Left lung (tissue), 14 donors: ENCODE measurements at places on chromosomes 3 and 15. TPM values are rescaled to one million over a fixed set of nuclear protein-coding genes. Genes with fewer than 3 reads are reported as not detected.

The FANCD2 gene
- total RNA-seq = 8.6 TPM

The ADGRG7 gene
- not detected for total RNA-seq

The ZPLD1 gene
- 0.26 TPM for total RNA-seq

The RTP3 gene
- total RNA-seq = not detected
